Daoy (cell line): ENCODE measurements at places on chromosomes 12 and 14. TPM values are rescaled to one million over a fixed set of nuclear protein-coding genes. Genes with fewer than 3 reads are reported as not detected.

PLA2G1B gene
- total RNA-seq: not detected in 2 replicates

DNA sequence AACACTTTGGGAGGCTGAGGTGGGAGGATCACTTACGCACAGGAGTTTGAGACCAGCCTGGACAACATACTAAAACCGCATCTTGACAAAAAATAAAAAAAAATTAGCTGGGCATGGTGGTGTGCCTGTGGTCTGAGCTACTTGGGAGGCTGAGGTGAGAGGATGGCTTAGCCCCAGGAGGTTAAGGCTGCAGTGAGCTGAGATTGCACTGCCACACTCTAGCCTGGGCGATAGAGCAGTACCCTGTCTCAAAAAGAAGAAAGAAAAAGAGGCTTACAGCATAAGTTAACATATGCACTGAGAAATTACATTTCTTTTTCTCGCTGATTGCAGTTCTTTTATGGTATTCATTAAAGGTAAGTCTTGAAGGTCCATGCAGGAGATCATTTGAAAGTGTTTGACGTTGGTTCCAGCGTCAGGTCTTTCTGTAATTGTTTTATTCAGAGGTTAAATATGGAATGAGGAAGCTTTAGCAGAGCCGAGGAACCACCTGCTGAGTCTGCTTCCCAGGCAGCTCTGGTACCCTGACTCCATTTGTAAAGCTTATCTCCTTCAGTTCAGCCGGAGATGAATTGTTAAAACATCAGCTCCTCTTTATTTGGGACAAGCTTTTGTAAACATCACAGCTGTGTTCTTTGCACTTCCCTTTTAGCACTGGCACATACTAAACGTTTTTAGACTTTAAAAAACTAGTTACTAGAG lies 18.5 kb downstream of the SFSWAP start:
- DNase-seq: no peak

DNA sequence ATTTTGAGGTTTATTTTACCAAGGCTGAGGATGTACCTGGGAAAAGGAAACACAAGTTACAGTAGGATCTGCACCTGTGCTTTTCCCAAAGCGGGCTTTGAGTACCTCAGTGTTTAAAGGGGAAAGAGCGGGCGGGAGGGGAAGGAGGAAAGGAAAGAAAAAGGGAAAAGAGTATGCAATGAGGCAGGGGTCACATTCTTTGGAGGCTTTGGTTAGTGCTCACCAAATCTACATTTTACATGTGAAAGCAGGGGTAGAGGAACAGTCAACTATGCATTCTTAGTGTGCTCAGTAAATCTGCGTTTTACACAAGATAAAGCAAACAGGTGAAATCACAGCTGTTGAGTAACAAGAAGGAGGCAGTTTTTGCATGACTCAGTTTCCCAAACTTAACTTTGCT lies 242.2 kb downstream of the TMEM132C start:
- DNase-seq: no peak

GRCh38 chr12:71441836-71442566 lies 2.4 kb downstream of the LGR5 start:
- no peak for DNase-seq

INHBE gene
- total RNA-seq: 0.80 and 1.6 TPM in 2 replicates
